GM12878 (cell line): ENCODE measurements at places on chromosomes 1 and 21.

GRCh38 chr1:64229307-64229706, 25.9 kb downstream of the UBE2U start:
- H3K27ac ChIP-seq, result no peak overlapping the region
- H3K27me3 ChIP-seq, result no peaks in the 10 kb centered on the region; the same call in 1 of the 2 replicates
- no peaks in the 10 kb centered on the region for H3K36me3 ChIP-seq
- DNase-seq, result no peak
- no peak overlapping the region for H3K4me3 ChIP-seq

- no peak overlapping the region for H3K4me3 ChIP-seq
- no peak overlapping the region for H3K27ac ChIP-seq
- no peaks in the 10 kb centered on the region; the same call in 1 of the 2 replicates for H3K27me3 ChIP-seq
Measured at GRCh38 chr1:93559045-93559444, 111.1 kb downstream of the FNBP1L start.

DNA sequence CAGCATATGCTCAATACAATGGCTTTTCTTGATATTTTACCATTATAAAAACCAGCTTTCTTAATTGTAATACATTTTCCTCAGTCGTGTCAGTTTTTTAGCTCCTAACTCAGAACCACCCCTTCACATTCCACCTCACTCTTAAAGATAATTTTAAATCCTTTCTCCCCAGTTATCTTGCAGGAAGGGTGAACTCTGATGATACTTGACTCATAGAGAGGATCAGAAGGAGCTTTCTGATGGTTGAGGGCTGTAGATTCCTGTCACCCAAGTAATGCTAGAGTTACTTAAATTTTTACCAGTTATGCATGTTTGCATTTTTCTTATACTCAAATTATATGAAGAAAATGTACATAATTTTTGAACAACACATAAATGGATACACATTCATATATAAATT, 233.7 kb downstream of the NCAM2 start:
- H3K4me1 ChIP-seq, result no peaks in the 10 kb centered on the region
- H3K27ac ChIP-seq, result no peak overlapping the region
- H3K4me3 ChIP-seq, result no peak overlapping the region
- H3K36me3 ChIP-seq, result no peaks in the 10 kb centered on the region
- no peaks in the 10 kb centered on the region for H3K27me3 ChIP-seq

DNA sequence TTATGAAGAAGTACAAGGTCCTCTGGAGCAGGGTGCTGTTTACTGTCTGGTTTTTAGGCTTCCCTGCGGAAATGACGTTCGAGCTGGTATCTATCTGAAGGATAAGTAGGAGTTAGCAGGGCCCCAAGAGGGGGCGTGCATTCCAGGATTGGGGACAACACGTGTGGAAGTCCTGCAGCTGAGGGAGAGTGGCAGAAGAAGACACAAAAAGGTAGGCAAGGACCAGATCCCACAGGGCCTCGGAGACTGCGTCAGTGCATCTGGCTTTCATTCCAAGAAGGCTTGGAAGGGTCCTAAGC, 5.9 kb downstream of the RIMS3 start:
- no peaks in the 10 kb centered on the region for H3K27me3 ChIP-seq
- no peak overlapping the region for H3K27ac ChIP-seq
- no peak for DNase-seq
- H3K36me3 ChIP-seq, result no peaks in the 10 kb centered on the region

- DNase-seq, result no peak
- no peak overlapping the region for H3K27ac ChIP-seq
- no peak overlapping the region for H3K4me3 ChIP-seq
- no peaks in the 10 kb centered on the region for H3K4me1 ChIP-seq
Measured at GRCh38 chr1:176450526-176450925, 12.4 kb upstream of the PAPPA2 start.

- no peak overlapping the region for H3K27ac ChIP-seq
- H3K27me3 ChIP-seq, result no peaks in the 10 kb centered on the region
- no peak overlapping the region for H3K4me3 ChIP-seq
- H3K36me3 ChIP-seq, result no peaks in the 10 kb centered on the region
- H3K4me1 ChIP-seq, result no peaks in the 10 kb centered on the region
Measured at GRCh38 chr21:45460011-45460565, 55.1 kb downstream of the COL18A1 start.

DNA sequence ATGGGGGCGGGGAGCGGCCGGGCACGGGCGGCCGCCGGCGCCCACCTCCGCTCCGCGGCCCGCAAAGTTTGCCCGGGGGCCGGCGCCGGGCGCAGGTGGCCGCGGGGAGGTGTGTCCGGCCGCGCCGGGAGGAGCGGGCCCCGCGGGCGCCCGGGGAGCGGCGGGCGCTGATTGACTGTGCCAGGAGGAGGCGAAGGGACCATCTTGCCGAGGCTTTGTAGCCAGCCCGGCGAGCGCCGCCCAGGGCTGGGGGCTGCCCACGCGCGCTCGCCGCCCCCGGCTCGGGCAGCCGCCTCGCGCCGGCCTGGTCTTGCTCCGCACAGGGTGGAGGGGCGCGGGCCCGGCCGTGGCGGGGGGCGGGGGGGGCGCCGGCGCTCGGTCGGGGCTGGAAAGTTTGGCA, 432 bp downstream of the EPHB2 start:
- no peak overlapping the region for H3K4me3 ChIP-seq
- H3K4me1 ChIP-seq, result peaks cover 29% of the 10 kb centered on the region
- no peak for DNase-seq
- H3K27me3 ChIP-seq, result peaks cover 21% of the 10 kb centered on the region

GRCh38 chr1:115531631-115532264, 110.0 kb upstream of the VANGL1 start:
- H3K36me3 ChIP-seq, result no peaks in the 10 kb centered on the region
- no peak overlapping the region for H3K27ac ChIP-seq
- H3K4me3 ChIP-seq, result no peak overlapping the region
- H3K27me3 ChIP-seq, result no peaks in the 10 kb centered on the region; the same call in 1 of the 2 replicates
- DNase-seq, result no peak

- no peak overlapping the region for H3K27ac ChIP-seq
- no peak for DNase-seq
- no peaks in the 10 kb centered on the region for H3K36me3 ChIP-seq
Measured at GRCh38 chr1:11617314-11617713, 36.9 kb downstream of the FBXO2 start.

- no peak overlapping the region for H3K27ac ChIP-seq
- no peaks in the 10 kb centered on the region for H3K4me1 ChIP-seq
- H3K27me3 ChIP-seq, result no peaks in the 10 kb centered on the region; the same call in 1 of the 2 replicates
Measured at GRCh38 chr1:205258719-205259118, 31.0 kb downstream of the TMCC2 start.

GRCh38 chr21:44900559-44901251, 20.0 kb downstream of the ITGB2 start:
- H3K4me1 ChIP-seq, result no peaks in the 10 kb centered on the region
- no peak overlapping the region for H3K4me3 ChIP-seq
- H3K27ac ChIP-seq, result no peak overlapping the region
